ENCODE measurements at places on chromosomes 13 and 19.

- peak; percentile 77 for DNase-seq
Observed at GRCh38 chr13:112587212-112587763, 665 bp downstream of the TUBGCP3 start.

DNA sequence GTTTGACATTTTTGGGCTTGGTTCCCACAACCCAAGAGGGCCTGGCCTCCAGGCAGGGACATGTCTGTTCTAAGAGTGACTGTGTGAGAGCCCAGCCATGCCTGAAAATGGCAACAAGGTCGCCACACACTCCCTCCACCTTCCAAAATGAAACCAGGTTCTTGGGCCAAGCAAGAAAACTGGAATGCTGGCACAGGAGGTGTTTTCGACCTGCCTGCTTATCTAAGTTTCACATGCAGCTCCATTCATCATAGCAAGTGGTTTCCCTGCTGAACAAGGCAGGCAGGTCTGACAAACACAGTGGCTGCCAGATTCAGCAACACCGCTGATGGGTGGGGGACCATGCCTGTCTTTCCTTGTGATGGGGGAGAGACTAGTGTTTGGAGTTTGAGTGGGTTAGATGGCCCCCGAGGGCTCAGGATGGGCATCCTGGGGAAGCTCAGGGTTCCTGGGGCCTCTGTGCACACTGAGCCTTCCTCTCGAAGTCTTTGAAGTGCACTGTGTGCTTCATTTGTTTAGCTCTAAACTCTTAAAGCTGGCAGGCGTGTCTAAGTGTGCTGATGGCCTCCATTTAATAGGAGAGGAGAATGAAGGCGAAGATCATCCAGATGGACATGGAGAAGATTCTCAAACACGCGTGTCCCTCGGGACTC lies 17.9 kb upstream of the GAS6 start:
- no peak for DNase-seq

GRCh38 chr19:2867025-2867991 lies at the start of gene ZNF556:
ZNF556 (plus strand) TSS chr19:2867335; CDS start chr19:2867422, 87 bp downstream.
- DNase-seq, result peak; percentile 19

GRCh38 chr13:30409886-30410704 lies 12.2 kb upstream of the UBE2L5 start:
- no peak for DNase-seq

DNA sequence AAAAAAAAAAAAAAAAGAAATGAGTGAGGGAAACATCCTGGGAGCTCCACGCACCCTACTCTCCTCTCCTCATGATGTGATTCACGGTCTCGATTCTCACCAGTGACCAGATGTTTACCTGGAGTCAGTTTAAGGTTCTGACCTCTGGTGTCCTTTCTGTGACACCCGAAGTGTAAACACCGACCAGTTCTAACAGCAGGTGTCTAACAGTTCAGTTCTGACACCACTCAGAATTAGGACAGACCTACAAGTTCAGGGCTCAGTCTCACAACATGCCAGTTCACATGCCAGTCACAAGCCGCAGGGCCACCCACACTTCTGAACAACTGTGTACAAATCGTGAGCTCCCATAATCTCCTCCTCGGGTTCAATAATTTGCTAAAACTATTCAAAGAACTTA lies 6.0 kb downstream of the ZNF564 start:
- no peak for DNase-seq

GRCh38 chr19:19539698-19540063 lies 1.6 kb downstream of the CILP2 start:
- no peak for DNase-seq

GRCh38 chr19:17103177-17103576 lies 27.6 kb downstream of the MYO9B start:
- DNase-seq, result no peak

GRCh38 chr13:75430436-75431209 lies 51.3 kb downstream of the TBC1D4 start:
- no peak for DNase-seq

- DNase-seq, result no peak
Observed at GRCh38 chr13:87923753-87924152, 252.6 kb downstream of the SLITRK5 start.

DNA sequence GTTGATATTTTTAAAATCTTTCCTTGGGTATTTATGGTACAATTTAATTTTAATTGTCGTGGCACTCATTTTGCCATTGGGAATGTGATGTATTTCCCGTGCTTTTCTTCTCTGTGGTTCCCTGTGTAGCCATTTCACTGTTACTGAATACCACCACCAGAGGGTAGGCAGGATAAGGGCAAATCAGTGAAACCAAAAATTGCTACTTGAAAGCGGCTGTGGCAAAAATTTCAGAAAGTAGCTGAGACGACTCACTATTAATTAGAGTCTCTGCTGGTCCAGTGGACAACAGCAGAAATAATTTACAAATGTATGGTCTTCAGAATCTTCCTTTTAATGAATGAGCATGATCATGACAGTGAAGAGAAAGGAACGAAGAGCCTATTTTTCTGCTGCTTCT lies 34.4 kb upstream of the MIR17HG start:
- DNase-seq, result no peak

DNA sequence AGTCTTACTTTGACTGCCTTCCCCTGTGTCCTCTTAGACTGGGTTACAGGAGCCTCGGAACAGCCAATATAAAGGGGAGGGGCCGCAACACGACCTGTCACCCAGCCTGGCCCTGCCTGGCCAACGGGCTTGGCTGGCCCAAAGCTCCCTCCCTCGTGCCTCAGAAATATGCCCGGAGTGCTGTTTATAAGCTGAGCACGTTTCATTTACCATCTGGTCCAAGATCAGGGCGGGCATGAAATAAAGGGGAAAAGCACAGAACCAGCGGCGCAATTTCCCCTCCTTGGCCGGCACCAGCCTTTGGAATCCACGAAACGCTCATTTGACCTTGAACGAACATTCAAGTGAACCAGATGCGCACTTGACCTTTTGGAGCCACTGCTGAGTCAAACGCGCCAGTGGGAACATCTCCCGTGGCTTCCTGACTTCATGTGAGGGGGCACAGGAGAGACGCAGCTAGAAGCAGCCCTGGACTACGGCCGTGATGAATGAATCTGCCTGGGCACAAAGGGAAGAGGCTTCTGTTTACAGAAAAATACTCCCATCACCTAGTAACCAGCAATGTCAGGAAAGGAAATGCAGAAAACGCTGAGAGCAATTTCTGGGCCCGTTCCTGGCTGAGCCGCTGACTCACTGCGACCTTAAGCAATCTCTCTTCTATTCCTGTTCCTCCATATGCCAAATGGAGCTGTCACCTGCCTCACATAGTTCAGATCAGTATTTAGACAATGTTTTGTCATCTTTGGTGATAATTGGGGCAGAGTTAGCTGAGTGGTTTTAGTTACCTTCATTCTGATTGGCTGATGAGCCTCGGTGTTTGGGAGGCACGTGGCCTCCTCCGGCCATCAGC lies 53.3 kb downstream of the RFX2 start:
- DNase-seq, result no peak

GRCh38 chr13:56975647-56976046 lies 165.1 kb upstream of the PRR20A start:
- no peak for DNase-seq

DNA sequence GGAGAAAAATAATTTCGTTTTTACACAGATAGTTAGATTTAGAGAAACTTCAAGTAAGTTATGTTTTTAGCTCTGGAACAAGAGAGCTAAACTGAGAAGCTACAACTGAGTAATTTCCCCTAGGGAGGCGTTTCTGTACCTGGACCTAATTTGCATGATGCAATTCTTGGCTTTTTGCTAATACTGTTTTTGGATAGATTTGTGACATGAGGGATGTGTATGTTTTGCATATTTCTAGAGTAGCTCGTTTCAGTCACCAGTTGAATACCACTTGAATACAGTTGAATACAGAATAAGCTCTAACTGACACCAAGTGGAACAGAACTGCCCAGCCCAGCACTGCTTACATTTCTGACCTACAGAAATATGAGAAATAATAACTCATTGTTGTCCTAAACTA lies 1227.9 kb upstream of the SPRY2 start:
- DNase-seq, result no peak

DNA sequence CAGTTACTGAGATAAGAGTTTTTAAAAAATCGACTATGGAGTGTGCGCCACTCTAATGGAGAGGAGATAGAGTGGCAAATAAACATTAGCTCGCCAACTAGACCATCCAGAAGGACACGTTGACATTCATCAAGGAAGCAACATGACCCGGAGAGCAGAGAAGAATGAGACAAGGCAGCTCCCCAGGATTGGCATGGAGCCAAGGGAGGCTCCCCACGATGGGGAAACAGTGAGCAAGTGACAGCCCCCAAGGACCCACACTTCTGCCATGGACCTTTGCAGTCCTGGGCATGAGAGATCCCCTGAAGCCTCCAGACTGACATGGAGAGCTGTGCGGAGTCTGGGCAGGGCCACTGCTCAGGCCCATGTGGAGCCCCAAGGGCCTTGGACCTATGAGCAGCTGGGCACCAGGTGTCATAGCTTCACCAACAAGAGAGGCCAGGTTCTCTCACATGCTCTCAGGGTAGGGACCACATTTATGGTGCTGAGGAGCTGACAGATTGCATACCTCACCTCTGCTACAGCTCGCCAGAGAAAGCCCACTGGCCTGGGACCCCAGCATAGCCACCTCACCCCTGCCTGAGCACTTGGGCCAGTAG lies 6.7 kb downstream of the SIGLEC6 start:
- no peak for DNase-seq

- no peak for DNase-seq
Observed at GRCh38 chr19:33675501-33676124, 53.9 kb downstream of the CHST8 start.

- no peak for DNase-seq
Observed at GRCh38 chr13:113155982-113156655, 2.3 kb upstream of the PROZ start.

- DNase-seq, result no peak
Observed at GRCh38 chr13:23848019-23848418, 41.2 kb downstream of the MIPEP start.

DNA sequence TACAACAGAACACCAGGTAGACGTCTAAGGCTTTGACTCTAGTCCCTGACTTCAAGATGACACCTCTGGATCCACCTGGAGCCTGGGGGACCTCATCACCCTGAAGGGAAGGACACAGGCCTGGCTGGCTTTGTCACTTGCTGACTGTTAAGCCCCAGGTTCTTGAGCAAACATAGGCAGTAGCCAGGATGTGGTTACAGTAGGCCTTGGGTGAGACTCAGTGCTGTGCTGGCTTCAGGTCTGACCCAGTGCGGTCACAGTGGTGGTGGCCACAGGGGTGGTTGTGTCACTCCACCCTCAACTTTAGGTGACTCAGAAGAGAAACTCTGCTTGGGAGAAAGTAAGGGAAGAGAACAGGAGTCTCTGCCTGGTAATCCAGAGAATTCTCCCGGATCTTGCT lies 497.8 kb downstream of the UQCRFS1 start:
- DNase-seq, result no peak

DNA sequence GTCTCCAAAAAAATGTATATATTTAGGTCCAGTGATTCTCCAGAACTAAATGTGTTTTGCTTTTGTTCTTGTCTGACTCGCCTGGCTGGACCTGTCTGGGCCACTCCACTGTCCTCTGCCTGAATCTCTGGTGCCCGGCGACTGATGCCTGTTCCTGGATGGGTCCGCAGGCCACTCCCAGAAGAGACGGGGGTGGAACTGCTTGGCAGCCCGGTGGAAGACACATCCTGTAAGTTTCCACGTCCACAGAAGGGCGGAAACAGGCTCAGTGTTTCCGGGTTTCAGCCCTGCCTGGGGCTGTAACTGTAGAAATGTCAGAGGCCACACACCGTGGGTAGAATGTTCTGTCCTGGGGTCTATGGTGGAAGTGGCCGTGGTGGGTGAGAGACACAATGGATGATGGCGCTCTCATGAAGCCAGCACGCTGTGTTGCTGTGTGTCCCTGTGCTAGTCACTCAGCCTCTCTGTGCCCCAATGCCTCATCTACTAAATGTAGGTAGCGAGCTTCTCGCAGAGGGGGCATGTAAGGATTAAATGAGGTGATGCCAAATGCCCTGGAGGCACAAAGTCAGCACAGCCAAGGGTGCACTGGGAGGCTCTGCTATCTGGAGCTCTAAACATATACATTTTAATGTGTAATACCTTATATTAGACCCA lies 22.0 kb downstream of the ATCAY start:
- no peak for DNase-seq

GRCh38 chr13:109719962-109720646 lies 66.3 kb downstream of the IRS2 start:
- no peak for DNase-seq

- DNase-seq, result no peak
Observed at GRCh38 chr19:6765738-6766356, 1.4 kb downstream of the SH2D3A start.

DNA sequence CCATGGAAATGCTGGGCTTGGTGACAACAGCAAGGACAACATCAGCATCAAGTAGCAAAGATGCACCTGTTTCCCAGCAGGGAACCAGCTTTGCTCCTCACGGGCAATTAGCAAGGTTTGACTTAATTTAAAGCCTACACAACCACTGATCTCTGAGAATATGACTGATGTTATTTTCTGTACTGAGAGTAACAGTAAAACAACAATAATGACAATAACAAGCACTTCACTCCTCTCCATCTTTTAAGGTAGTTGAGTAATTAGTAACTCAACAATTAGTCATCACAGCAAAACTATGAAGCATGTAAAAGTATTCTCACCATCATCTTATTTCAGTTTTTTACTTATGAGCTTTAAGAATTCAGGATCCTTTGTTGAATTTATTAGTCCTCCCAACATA lies 37.3 kb downstream of the ENOX1 start:
- no peak for DNase-seq

Measured in stimulated activated CD4-positive, alpha-beta T cell treated with anti-CD3 and anti-CD28 coated beads, Interleukin-1b, Interleukin-23, amount 100 ng/mL, for 48 hours (primary cell).